ENCODE measurements at places on chromosomes 16 and 17.

DNA sequence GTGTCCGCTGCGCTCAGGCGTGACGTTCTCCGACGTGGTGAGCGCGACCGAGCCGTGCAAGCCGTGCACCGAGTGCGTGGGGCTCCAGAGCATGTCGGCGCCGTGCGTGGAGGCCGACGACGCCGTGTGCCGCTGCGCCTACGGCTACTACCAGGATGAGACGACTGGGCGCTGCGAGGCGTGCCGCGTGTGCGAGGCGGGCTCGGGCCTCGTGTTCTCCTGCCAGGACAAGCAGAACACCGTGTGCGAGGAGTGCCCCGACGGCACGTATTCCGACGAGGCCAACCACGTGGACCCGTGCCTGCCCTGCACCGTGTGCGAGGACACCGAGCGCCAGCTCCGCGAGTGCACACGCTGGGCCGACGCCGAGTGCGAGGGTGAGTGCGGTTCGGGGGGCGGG, 11.2 kb downstream of the NGFR start:
- no peak for DNase-seq

- DNase-seq = no peak
These were observed 10.4 kb upstream of the HERPUD1 start for GRCh38 chr16:56921571-56921970.

DNA sequence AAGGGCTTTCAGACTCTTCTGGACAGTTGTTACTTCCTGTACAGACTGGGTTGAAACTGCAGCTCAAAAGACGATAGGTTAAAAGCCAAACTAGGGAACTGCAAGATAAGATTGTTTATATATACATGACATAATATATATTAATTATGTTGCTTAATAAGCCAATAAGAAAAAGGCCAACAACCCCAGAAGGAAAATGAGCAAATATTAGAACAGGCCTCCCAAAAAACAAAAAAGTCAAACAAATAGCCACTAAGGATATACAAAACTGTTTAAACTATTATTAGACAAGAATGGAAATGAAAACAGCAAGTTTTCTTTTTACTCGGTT, 495 bp upstream of the CMTR2 start:
- no peak for DNase-seq

- no peak for DNase-seq
These were observed 47.9 kb downstream of the MAPT start for GRCh38 chr17:45942284-45942683.

- DNase-seq = no peak
These were observed 2.0 kb upstream of the METRNL start for GRCh38 chr17:83077411-83077810.

DNA sequence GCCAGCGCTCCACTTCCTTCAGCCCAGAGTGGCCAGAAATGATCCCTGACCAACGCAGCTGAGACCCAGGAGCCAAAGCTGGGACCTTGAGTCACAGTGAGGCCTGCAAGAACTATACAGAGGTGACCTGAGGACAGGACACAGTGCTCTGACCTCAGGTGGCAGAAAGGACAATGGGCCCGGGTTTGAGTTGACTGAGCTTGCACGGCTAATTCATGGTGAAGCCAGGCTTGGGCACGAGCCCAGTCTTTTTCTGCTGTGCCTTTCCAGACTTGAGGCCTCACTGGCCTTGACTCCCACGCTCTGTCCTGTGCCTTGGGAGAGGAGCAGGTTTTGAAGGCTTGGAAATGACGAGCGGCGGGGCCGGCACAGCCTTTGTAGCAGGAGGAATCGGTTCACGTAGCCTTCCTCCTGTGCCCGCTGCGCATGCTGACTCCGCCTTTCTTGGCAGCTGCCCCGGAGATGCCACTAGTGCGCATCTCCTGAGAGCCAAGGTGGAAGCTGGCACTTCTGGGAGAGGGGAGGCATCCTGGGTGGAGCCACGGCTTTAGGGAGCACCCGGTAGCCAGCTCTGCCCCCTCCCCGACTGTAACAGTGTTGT, 34.9 kb downstream of the NDEL1 start:
- DNase-seq = no peak

- no peak for DNase-seq
These were observed 3.3 kb downstream of the CLEC3A start for GRCh38 chr16:78025631-78026030.

DNA sequence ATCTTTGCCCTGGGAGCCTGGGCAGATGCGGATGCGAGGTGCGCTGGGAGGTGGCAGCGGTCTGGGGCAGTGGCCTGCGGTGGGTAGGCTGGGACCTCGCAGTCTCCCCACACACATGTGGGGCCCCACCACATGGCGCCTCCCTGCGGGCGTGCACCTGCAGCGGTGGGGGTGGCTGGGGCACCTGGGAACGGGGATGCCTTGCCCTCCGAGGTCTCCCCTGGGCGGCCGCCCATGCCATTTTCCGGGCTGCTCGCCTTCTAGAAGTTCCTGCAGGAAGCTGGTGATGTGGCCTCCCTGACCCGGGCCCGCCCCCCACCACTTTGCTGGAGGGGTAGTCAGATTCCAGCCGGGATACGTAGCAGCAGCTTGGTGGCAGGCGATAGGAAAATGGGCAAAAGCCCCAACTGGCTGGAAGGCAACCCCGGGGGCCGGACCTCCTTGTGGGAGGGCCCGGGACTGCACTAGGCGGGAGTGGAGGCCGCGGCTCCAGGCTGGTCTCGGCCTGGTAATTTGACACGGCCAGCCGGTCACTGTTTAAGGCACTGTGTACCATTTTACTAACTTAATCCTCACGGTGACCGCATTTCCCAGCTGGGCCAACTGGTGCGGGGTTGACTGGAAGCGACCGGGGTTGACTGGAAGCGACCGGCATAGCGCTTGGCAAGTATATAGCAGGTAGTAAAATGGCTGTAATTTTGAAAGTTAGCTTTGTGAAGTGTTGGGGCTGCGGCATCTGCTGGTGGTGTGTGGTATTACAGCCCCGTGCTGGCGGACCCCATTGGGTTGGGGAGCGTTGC, 38.5 kb downstream of the IGF2BP1 start:
- no peak for DNase-seq

GRCh38 chr17:44997733-44998520, 29.8 kb upstream of the C1QL1 start:
- DNase-seq = no peak

DNA sequence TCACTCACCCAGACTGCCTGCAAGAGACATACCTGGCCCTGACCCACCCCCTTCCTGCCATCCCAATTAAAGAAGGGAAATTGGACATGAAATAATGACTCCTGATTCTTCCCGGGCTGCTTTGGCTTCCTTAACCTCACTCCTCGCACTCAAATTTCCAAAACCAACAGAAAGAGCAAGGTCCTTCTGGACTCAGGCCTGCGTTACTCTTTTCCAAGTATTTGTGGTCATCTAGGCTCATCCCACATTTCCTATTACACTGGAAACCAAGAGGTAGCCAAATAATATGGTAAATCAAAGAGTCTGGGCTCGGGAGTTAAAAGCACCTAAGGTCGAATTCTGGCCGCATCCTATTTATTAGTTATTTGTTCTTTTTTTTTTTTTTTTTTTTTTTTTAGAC, 359.3 kb downstream of the NPIPA8 start:
- no peak for DNase-seq

DNA sequence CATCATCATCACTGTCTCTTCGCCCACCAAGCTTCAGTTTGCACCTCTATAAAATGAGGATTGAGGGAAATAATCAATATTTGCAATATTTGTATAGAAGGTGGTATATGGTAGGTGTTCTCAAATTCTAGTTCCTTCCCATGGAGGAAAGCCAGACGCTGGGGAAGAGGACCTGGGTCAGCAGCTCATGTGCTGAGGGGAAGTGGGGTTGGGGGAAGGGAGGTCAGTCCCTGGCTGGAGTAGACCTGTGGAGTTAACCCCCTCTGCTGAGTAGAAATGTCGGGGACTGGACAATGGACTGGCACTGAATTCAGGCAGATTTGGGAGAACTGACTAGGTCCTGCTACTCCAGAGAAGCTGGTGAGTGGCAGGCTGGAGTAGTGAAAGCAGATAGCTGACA, 12.8 kb upstream of the ITGB3 start:
- no peak for DNase-seq

DNA sequence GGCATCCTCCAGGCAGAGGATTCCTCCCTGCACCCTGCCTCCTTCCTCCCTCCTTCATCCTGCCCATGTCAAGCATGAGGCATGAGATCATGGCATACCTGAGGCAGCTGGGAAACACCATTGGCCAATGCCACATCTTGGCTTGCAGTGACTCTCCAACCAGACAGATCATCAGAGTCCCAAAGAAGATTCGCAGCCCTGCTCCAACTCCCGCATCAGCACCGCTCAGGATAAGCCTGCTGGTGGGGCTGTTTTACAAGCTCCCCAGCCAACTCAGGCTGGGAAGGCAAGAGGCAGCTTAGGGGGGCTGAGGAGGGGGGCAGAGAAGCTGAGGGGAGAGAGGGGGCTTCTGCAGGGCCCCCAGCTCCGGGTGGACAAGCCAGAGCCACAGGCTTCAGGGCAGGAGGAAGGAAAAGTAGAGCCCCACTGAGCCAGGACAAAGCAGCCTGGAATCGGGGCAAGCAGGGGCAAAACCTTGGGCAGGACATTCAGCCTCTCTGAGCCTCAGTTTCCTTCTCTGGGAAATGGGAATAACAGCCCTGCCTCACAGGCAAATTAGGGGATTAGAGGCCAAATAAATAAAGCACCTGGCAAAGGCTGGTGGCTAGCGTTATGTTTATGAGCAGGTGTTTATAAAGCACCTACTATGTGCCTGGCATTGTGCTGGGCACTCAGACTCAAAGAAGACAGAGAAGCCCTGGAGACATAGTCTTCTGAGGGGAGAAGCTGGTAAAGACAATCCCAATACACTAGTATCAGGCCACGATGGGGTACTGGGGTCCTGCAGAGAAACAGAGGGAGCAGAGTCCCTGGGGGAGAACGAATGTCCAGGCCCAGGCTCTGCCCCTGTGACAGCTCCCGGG, 88.1 kb downstream of the GOSR1 start:
- no peak for DNase-seq

GRCh38 chr17:50118076-50118827, 11.7 kb downstream of the SAMD14 start:
- DNase-seq = no peak

DNA sequence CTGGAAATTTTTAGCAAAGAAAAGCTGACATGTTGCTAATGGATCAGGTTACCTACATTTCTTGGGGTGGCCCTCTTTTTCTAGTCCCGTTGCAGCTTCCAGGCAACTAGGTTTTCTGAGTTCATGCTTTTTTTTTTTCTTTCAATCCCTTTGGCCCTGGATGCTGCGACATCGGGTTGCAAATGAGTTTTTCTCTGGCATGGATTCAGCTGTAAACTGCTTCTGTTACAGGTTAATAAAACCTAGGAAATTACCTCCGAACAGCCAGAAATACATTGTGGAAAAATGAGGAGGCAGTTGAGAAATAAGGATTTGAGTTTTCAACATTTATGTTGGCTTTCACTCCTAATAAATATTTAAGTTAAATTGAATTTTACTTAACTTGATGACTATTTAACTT, 149.8 kb upstream of the MAF start:
- no peak for DNase-seq

- DNase-seq = no peak
These were observed 231.9 kb downstream of the PARN start for GRCh38 chr16:14398014-14398717.

DNA sequence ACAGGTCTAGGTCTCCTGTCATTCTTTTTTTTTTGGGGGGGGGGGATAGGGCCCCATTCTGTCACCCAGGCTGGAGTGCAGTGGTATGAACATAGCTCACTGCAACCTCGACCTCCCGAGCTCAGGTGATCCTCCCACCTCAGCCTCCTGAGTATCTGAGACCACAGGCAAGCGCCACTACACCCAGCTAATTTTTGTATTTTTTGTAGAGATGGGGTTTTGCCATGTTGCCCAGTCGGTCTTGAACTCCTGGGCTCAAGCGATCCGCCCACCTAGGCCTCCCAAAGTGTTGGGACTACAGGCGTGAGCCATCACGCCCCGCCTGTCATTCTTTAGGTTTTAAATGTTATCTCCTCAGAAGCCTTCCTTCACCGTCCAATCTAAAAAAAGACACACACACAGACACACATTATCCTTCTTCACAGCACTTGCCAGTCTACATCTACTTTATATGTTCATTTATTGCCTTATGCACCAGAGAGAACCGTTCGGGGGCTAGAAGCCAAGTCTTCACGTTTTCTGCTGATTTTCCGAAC, 694 bp downstream of the MRPL27 start:
- DNase-seq = no peak

- DNase-seq = no peak
These were observed 7.8 kb downstream of the ADGRG3 start for GRCh38 chr16:57675741-57676551.

- no peak for DNase-seq
These were observed 177.1 kb downstream of the MSI2 start for GRCh38 chr17:57433452-57433851.

DNA sequence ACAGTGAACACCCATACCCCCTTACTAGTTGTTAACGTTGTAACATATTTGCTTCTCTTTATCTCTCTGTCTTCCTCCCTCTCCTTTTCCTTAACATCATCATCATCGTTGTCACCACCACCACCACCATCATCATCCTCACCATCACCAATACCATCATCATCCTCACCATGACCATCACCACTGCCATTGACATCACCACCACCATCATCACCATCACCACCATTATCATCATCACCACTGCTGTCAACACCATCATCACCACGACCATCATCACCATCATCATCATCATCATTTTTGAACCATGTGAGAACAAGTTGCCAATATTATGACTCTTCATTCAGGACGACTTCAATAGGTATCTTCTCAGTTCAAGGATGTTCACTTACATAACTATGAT, 35.5 kb downstream of the SHISA6 start:
- no peak for DNase-seq
